ENCODE measurements at places on chromosomes 6 and 20. TPM values are rescaled to one million over a fixed set of nuclear protein-coding genes. Genes with fewer than 3 reads are reported as not detected.

GRCh38 chr6:119559586-119559985 is 210.0 kb upstream of the MAN1A1 start:
- no peak for DNase-seq

GRCh38 chr6:11317885-11318771 is 85.7 kb upstream of the NEDD9 start:
- DNase-seq: peak; percentile 94

Gene TFAP2D
- not detected for total RNA-seq

Gene NNAT
- total RNA-seq: not detected

Gene GABRR1
- not detected for total RNA-seq

Data from Daoy (cell line).